Activated naive CD8-positive, alpha-beta T cell treated with anti-CD3 and anti-CD28 coated beads, Interleukin-2, amount 10 ng/mL, durations not matched to agents 7 days and 5 days (primary cell): ENCODE measurements at places on chromosomes 2 and 18.

DNA sequence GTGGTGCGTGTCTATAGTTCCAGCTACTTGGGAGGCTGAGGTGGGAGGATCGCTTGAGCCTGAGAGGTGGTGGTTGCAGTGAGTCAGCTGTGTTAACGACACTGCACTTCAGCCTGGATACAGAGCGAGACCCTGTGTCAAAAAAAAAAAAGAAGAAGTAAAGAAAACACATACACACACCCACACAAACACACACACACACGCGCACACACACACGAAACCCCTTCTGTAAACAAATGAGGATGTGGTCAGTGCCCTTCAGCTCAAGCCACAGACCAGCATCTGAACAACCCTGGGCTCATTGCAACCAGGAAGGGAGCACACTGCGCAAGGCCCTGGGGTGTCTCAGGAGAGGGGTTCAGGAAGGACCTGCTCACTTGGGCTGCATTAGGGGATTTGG, 47.9 kb upstream of the KCNF1 start:
- DNase-seq = no peak
- H3K27ac ChIP-seq = no peak overlapping the region
- H3K27me3 ChIP-seq = peaks cover 37% of the 10 kb centered on the region
- peaks cover 26% of the 10 kb centered on the region for H3K4me1 ChIP-seq

DNA sequence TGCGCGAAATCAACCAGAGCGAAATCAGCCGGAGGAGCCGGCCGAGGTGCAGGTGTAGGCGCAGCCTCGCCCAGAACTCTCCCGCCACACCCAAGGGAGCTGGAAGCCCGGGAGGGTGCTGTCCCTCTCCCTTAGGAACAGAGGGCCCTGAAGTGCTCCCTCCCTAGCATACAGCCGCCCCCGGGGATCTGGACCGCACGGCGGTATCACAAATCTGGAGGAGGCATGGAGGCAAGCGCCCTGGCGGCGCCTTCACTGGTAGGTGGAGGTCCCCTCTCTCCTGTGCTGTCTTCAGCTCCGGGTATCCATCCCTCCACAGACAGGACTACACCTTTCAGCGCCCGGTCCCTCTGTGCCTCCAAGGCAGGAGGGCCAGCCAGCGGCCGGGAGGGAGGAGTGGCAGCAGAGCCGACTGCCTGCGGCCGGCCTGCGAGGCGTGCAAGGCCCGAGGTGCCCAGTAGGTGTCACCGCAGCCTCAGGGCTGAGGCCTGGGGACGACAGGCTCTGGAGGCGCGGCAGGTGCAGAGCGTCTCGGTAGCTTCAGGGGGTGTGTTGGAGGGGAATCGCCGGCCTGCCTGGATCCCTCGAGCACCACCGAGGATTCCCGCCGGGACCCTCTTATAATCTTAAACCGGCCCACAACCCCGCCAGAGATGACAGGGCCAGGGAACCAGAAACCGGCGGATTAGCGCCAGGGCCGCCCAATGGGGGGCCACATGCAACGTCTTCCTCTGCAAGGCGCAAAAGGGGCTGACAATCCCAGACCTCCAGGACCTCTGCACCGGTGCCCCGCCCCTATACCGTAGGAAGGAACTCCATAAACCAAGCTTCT, 2.8 kb downstream of the IHH start:
- H3K4me3 ChIP-seq = peak overlapping the region; percentile 58
- no peaks in the 10 kb centered on the region for H3K36me3 ChIP-seq
- peaks cover 14% of the 10 kb centered on the region for H3K4me1 ChIP-seq
- H3K27ac ChIP-seq = no peak overlapping the region
- H3K27me3 ChIP-seq = peaks cover 65% of the 10 kb centered on the region

DNA sequence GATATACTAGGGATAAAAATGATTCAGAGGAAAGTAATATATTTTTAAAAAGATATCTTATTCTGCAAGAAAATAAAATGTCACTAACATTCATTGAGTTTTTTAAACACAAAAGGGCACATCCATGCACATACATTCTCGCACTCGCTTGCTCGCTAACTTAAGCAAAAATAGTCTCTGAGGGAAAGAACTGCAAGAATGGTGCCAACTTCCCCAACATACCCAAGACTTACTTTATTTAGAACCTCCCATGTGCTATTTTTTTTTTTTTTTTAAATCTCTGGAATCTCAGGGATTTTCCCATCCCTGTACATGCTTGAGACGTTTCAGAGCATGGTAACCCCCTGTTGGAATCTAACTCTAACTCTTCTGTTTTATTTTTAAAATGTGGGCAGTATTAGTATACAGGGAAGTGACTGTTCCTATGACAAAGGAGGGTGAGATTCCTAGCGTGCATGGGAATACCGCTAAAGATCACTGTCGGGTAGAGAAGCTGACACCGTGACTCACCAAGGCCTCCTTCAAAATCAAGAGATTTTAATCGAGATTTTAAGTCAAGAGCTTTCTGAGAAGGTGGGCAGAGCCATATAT, 187.9 kb upstream of the ZEB2 start:
- no peaks in the 10 kb centered on the region for H3K27me3 ChIP-seq
- no peak overlapping the region for H3K27ac ChIP-seq
- H3K4me1 ChIP-seq = no peaks in the 10 kb centered on the region

GRCh38 chr2:3483986-3484960, 35.1 kb downstream of the ADI1 start:
- no peak overlapping the region for H3K4me3 ChIP-seq
- H3K27me3 ChIP-seq = no peaks in the 10 kb centered on the region

- H3K4me1 ChIP-seq = peaks cover 13% of the 10 kb centered on the region
- no peak overlapping the region for H3K4me3 ChIP-seq
- no peak for DNase-seq
- H3K27me3 ChIP-seq = peaks cover 4% of the 10 kb centered on the region
- no peaks in the 10 kb centered on the region for H3K36me3 ChIP-seq
These were observed 54.2 kb downstream of the ACKR3 start for GRCh38 chr2:236623816-236624215.

DNA sequence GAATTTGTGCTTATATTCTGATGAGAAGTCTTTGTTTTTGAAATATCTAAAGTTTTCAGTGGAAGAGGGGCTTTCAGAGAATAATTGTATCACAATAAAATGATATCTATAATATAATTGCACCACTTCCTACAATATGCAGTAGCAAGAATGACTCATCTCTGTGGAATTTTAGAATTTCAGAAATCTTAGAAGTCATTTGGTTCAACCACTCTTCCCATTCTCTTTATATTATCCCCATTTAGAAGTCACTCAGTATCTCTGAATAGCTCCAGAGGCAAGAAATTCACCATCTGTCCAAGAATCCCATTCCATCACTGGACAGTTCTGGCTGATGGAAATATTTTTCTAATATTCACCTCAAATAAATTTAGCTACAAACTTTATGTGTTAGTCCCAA, 59.3 kb upstream of the CCDC68 start:
- no peaks in the 10 kb centered on the region for H3K36me3 ChIP-seq
- H3K4me3 ChIP-seq = no peak overlapping the region
- H3K27ac ChIP-seq = no peak overlapping the region
- H3K4me1 ChIP-seq = no peaks in the 10 kb centered on the region
- peaks cover 3% of the 10 kb centered on the region for H3K27me3 ChIP-seq
- DNase-seq = no peak

GRCh38 chr18:42921226-42921737, 194.2 kb downstream of the RIT2 start:
- no peaks in the 10 kb centered on the region for H3K36me3 ChIP-seq
- no peak overlapping the region for H3K4me3 ChIP-seq
- DNase-seq = no peak
- H3K27ac ChIP-seq = no peak overlapping the region
- H3K27me3 ChIP-seq = no peaks in the 10 kb centered on the region
- no peaks in the 10 kb centered on the region for H3K4me1 ChIP-seq

GRCh38 chr2:195202163-195202845, 454.7 kb upstream of the SLC39A10 start:
- peak overlapping the region; percentile 2 for H3K4me3 ChIP-seq

DNA sequence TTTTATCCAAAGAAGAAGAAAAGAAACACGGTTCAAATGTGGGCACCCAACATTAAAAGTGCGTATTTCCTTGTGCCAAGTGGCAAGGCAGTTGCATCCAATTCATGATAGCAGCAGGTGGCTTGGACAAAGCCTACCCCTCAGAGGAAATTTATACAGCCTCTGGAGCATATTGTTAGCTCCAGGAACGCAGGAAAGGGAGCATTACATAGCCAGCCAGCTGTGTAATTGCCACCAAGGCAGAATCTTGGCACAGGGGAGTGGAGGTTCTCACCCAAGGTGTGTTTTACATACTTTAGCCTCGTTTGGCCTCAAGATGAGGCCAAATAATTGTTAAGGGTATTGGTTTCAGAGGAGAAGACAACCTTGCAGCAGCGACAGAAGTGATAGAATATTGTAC, 526.9 kb downstream of the TMEM182 start:
- H3K27me3 ChIP-seq = peaks cover 8% of the 10 kb centered on the region
- H3K27ac ChIP-seq = no peak overlapping the region
- no peaks in the 10 kb centered on the region for H3K4me1 ChIP-seq
- H3K4me3 ChIP-seq = no peak overlapping the region
- no peak for DNase-seq
- no peaks in the 10 kb centered on the region for H3K36me3 ChIP-seq

DNA sequence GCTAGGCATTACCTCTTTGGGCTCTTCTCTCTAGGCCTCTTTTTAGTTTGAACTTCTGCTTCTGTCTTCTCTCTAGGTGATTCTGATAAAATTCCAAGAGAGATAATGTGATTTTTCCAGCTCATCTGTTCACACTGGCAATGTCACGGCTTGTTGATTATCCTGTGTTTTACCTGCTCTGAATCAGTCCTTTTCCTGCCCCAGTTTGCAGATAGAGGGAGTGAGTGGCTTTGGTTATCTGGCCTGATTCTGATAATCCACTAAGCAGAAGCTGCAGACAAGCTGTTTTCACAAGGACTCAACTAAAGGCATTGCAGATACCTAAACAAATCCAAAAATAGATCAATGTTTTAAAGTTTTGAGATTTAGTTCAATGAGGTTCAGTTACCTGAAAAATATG, 111.9 kb downstream of the DCC start:
- H3K27me3 ChIP-seq = no peaks in the 10 kb centered on the region
- no peak overlapping the region for H3K4me3 ChIP-seq
- no peaks in the 10 kb centered on the region for H3K36me3 ChIP-seq
- no peaks in the 10 kb centered on the region for H3K4me1 ChIP-seq

- no peak for DNase-seq
- H3K27me3 ChIP-seq = no peaks in the 10 kb centered on the region
- H3K36me3 ChIP-seq = peaks cover 12% of the 10 kb centered on the region
- no peaks in the 10 kb centered on the region for H3K4me1 ChIP-seq
- H3K27ac ChIP-seq = no peak overlapping the region
These were observed 45.5 kb downstream of the HNRNPLL start for GRCh38 chr2:38557217-38557616.

DNA sequence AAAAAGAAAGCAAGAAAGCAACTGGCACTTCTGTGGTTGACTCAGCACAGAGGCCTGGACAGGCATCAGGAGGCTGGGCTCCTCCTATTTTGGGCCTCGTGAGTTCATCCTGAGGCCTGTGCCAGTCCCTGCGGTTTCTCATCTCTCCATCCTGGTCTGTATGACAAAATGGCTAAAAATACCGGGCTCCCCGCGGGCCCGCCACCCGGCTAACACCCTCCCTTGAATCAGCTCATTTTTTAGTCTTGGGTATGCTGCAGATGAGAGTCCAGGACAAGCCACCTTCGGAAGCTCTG, 62.3 kb upstream of the YWHAQ start:
- H3K4me3 ChIP-seq = no peak overlapping the region
- H3K36me3 ChIP-seq = no peaks in the 10 kb centered on the region
- no peak for DNase-seq
- peaks cover 12% of the 10 kb centered on the region for H3K4me1 ChIP-seq
- no peak overlapping the region for H3K27ac ChIP-seq
- peaks cover 9% of the 10 kb centered on the region for H3K27me3 ChIP-seq

GRCh38 chr2:217857624-217858506, 144.9 kb downstream of the TNS1 start:
- H3K36me3 ChIP-seq = no peaks in the 10 kb centered on the region
- no peak overlapping the region for H3K27ac ChIP-seq
- H3K4me1 ChIP-seq = no peaks in the 10 kb centered on the region
- H3K4me3 ChIP-seq = no peak overlapping the region

GRCh38 chr18:74937291-74937690, 271.6 kb downstream of the PTGR3 start:
- H3K4me3 ChIP-seq = no peak overlapping the region
- H3K36me3 ChIP-seq = peaks cover 2% of the 10 kb centered on the region
- no peak for DNase-seq

- peak overlapping the region; percentile 97 for H3K27ac ChIP-seq
- peak overlapping the region; percentile 94 for H3K4me3 ChIP-seq
- no peaks in the 10 kb centered on the region for H3K27me3 ChIP-seq
- peaks cover 37% of the 10 kb centered on the region for H3K4me1 ChIP-seq
- DNase-seq = no peak
These were observed 147.7 kb downstream of the TGIF1 start for GRCh38 chr18:3597409-3598357.

GRCh38 chr2:133837441-133838094, 269.3 kb upstream of the NCKAP5 start:
- H3K27me3 ChIP-seq = no peaks in the 10 kb centered on the region
- no peak overlapping the region for H3K4me3 ChIP-seq

DNA sequence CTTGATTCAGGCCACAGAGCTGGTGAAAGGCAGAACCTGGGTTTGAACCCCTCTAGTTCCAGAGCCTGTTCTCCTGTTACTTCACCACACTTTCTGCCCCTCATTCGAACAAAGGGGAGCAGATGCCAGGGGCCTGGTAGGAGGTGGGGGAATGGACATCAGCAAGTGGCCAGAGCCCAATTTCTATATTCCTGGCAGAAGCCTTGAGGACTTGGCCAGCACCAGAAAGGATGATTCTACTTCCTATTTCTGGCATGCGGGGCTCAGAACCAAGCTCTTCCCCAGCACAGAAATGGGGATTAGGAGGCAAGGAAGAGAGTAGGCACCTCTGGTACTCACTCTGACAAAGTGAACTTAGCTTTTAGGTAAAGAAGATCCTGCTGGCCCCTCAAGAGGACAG, 49.3 kb downstream of the ADD2 start:
- H3K4me1 ChIP-seq = peaks cover 5% of the 10 kb centered on the region
- no peak overlapping the region for H3K4me3 ChIP-seq
- no peak for DNase-seq
- H3K27me3 ChIP-seq = no peaks in the 10 kb centered on the region
- H3K36me3 ChIP-seq = no peaks in the 10 kb centered on the region
- H3K27ac ChIP-seq = no peak overlapping the region

- H3K27ac ChIP-seq = peak overlapping the region; percentile 61
- peaks cover 62% of the 10 kb centered on the region for H3K4me1 ChIP-seq
- peaks cover 60% of the 10 kb centered on the region for H3K36me3 ChIP-seq
- H3K27me3 ChIP-seq = no peaks in the 10 kb centered on the region
These were observed 1.1 kb downstream of the RPL37A start for GRCh38 chr2:216499641-216500218.

- peaks cover 4% of the 10 kb centered on the region for H3K4me1 ChIP-seq
- H3K36me3 ChIP-seq = peaks cover 22% of the 10 kb centered on the region
- no peak overlapping the region for H3K4me3 ChIP-seq
These were observed 59.8 kb downstream of the NDUFA10 start for GRCh38 chr2:239965318-239965717.

GRCh38 chr2:69171116-69171896, 158.3 kb downstream of the ANTXR1 start:
- H3K27me3 ChIP-seq = peaks cover 28% of the 10 kb centered on the region
- H3K4me1 ChIP-seq = no peaks in the 10 kb centered on the region
- H3K36me3 ChIP-seq = no peaks in the 10 kb centered on the region
- DNase-seq = no peak
- no peak overlapping the region for H3K4me3 ChIP-seq
- no peak overlapping the region for H3K27ac ChIP-seq
